ENCODE measurements at places on chromosomes 4 and X.

DNA sequence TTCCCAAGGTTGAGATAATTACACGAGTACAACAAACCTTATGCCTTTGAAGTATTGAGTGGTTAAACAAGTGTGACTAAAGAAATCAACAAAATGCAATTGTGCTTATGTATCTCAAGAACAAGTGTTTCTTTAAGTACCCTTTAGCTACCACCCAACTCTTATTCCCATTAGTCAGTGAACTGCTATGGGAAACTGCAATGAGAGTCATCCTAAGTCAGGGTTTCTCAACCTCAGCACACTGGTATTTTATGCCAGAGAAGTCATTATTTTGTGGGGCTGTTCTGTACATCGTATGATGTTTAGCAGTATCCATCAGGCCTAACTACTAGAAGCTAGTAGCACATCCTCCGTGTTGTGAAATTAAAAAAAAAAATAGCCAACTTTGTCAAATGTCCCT, 549.1 kb upstream of the BOD1L1 start:
- DNase-seq = no peak

DNA sequence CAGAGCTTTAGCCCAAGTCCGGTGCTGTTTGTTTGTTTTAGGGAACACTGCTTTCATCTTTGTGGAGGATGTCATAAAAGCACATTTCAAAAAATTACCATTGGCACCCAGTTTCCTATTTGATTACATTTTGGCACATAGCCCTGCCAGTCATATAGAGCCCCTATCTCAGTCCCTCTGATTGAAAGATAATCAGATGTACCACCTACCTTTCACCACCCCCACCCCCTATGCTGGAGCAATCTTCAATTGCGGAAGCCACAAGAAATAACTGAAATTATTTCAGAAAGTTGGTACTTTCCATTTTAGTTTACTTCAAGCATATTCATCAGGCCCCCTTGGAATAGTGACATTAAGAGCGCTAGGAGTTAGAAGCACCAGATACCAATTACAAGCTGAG, 136.7 kb upstream of the RPL34 start:
- no peak for DNase-seq

DNA sequence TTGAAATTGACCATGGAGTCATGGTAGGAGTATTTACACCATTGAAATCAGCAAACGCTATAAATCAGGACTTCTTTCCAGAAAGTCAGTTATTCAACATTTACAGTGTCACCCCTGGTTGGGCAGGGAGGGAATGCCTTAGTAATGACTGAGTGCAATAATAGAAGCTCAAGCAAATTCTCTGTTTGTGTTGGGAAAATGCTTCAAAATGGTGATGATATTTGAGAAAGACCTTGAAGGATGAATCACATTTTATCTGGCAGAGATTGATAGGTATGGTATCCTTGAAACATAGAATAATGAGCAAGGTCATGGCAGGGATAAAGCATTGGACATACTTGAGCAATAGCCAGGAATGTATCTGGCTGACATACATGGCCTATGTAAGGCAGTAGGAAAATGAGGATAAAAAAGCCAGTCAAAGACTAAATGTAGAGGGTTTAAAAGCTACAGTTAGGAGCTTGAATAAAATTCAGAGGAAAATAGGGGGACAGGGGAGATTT, 248.7 kb downstream of the FMR1NB start:
- DNase-seq = no peak

- no peak for DNase-seq
Observed at GRCh38 chrX:130094696-130095095, 15.6 kb downstream of the ELF4 start.

DNA sequence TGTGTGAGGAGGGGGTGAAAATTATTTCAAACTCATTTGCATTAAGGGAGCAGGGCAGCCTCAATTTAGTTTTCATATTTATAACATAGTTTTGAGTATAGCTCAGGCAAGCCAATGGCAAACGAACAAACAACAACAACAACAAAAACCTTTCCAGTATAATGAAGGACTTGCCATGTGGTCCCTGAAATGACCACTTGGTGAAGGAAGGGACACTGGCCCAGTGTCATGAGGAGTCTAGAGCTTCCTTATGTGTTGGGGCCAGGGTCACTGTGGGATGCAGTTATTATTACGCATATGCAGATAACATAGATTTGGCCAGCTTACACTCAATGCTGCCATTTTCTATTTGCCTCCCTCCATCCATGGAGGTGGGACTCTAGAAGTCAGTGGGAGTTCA, 23.3 kb downstream of the NKX3-2 start:
- no peak for DNase-seq

Data from kidney glomerular epithelial cell (primary cell).